ENCODE measurements at places on chromosomes 2 and 18.

DNA sequence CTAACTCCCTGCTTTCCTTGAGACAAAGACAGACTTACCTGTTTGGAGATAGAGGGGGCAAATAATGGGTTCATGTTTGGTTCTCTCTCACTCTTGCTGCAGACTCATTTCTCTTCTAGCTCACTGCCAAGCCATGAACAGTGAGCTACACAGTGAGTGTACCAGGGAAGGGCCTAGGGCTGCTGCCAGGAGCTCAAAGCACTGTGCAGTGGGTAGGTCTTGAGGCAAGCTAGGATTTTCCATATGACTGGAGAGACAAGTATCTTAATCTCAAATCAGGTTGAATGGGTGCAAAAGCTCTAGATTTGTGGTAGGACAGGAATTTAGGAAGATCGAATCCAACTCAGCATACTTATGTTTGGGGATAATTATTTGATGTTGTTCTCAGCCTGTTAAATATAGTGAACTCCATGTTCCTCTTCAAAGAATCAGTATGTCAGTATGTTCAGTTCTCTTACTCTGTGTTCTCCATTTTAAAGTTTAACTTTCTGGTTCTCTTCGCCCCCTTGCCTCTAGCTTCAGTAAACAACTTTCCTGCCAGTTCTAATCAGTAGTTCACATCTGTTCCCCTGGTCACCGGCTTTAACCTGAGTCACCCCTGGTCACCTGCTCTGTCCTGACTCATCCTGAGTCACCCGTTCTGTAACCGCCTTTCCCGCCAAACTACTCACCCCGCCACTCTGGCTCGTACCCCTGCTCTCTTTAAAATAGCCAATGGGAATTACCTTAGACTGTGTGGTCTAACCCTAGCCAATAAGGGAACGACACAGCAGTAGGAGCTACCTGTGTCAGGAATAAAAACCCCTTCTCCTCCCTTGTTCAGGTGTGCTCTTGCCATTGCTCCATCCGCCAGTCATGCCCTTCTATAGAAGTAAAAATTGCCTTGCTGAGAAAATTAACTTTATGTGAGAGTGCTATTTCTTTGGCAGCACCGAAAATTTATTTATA is 21.9 kb downstream of the SLC25A52 start:
- DNase-seq: no peak
- peaks cover 5% of the 10 kb centered on the region for H3K27me3 ChIP-seq
- no peaks in the 10 kb centered on the region for H3K4me1 ChIP-seq
- H3K27ac ChIP-seq: no peak overlapping the region
- no peak overlapping the region for H3K4me3 ChIP-seq

DNA sequence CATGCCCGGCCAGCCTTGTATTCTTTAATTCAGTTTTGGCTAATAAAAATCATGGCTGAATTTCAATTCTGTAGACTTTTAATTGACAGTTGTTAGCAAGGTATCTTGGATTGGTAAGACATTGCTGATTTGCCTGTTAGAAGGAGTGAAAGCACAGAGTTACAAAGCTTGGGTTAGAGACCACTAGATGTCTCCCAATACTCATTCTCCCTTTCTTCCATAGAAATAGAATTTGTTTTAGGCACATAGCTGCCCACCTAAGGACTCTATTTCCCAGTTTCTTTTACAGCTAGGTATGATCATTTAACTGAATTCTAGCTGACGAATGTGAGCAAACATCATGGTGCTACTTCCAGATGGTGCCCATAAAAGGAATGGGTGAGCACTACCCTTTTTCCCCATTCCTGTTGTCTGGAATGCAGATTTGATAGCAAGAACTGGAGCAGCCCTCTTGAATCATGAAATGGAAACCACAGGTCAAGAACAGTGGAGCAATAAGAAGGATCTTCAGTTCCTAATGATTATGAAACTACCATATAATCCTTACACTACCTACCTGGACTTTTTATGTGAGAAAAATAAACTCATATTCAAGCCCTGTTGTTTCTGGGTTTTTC is 17.5 kb downstream of the PECR start:
- H3K4me1 ChIP-seq: peaks cover 13% of the 10 kb centered on the region
- no peaks in the 10 kb centered on the region for H3K27me3 ChIP-seq
- peaks cover 29% of the 10 kb centered on the region for H3K36me3 ChIP-seq
- DNase-seq: no peak
- H3K4me3 ChIP-seq: no peak overlapping the region

- H3K4me1 ChIP-seq: peaks cover 4% of the 10 kb centered on the region
- DNase-seq: no peak
- no peak overlapping the region for H3K27ac ChIP-seq
- peaks cover 67% of the 10 kb centered on the region for H3K36me3 ChIP-seq
- H3K27me3 ChIP-seq: no peaks in the 10 kb centered on the region
- H3K4me3 ChIP-seq: no peak overlapping the region
Measured at GRCh38 chr18:23524213-23524707, 20.9 kb downstream of the RMC1 start.

- no peak overlapping the region for H3K27ac ChIP-seq
- H3K27me3 ChIP-seq: no peaks in the 10 kb centered on the region
- H3K4me1 ChIP-seq: no peaks in the 10 kb centered on the region
- H3K4me3 ChIP-seq: no peak overlapping the region
Measured at GRCh38 chr2:153536115-153536514, 57.6 kb upstream of the RPRM start.

DNA sequence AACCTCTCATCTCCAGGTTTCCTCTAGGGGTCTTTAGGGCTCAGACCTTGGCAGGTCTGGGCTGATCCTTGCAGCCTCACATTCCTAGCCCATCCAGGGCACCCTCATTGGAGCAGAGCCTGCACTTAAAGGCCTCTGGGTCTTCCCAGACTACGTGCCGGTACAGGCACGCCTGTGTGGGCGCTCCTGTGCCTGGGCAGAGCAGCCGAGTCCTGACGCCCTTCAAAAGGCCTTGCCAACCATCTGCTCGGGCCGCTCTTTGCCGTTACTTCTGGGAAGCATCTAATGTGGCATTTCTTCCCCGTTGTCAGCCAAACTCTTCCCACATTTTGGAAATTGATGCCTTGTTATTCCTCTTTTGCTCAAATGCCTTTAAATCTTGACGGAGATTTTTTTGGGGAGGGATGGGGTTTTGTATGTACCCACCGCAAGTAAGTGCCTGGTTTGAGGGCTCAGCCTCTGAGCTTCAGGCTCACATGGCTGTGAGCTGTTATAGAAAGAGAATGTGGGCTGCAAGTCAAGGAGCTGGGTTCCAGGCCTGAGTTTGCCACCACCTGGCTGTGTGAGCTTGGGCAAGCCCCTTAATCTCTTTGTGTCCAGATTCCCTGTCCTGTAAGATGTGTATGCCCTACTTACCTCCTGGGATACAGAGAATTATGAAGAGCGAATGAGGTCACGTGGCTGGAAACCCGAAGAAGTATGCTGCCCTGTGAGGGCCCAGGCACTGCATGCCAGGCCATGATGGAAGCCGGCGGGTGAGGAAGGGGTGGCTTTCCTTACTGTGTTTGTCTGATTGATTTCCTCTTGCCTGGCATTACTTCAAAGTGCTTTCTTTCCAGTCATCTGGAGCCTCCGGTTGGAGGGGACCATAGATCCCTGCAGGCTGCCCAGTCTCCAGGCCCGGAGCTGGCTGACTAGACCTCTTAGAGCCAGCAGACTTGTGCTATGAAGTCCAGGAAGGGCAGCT is 20.6 kb downstream of the EHD3 start:
- DNase-seq: no peak
- no peak overlapping the region for H3K27ac ChIP-seq
- no peaks in the 10 kb centered on the region for H3K4me1 ChIP-seq
- H3K27me3 ChIP-seq: no peaks in the 10 kb centered on the region

DNA sequence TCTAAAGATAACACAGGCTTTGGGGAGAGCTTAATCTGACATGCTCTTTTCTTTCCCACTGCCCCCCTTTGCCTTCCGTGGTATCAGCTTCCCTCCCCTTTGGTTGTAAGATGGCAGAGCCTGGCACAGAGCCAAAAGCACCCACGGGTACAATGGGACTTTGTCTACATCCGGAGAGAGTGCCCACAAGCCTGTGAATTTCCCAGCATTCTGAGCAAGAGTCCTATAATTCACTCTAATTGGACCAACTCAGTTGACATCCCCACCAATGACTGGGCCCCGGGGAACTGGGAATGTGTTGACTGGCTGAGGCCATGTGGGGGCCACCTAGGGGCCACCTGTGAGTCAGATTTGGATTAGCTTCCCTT is 20.1 kb upstream of the C2orf72 start:
- H3K27ac ChIP-seq: no peak overlapping the region
- H3K27me3 ChIP-seq: peaks cover 24% of the 10 kb centered on the region
- no peak overlapping the region for H3K4me3 ChIP-seq
- H3K36me3 ChIP-seq: no peaks in the 10 kb centered on the region
- DNase-seq: no peak

- H3K4me1 ChIP-seq: no peaks in the 10 kb centered on the region
- no peak overlapping the region for H3K27ac ChIP-seq
- no peaks in the 10 kb centered on the region for H3K36me3 ChIP-seq
- no peak overlapping the region for H3K4me3 ChIP-seq
Measured at GRCh38 chr18:24683925-24684324, 223.5 kb downstream of the HRH4 start.

DNA sequence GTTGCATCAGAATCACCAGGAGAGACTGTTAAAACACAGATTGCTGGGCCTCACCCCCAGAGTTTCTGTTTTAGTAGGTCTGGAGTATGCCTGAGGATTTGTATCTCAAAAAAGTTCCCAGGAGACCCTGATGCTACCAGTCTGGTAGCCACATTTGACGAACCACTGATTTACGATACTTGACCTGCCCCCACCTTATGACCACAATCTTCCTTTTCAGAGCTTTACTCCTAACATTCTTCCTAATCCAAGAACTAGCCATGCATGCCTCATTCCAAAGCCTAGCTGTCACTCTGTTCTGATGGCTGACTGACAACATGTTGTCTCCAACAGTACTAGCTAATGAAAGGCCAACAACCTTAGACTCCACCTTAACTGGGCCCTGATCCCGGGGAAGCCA is 191.4 kb downstream of the MBD2 start:
- H3K4me3 ChIP-seq: no peak overlapping the region
- peaks cover 6% of the 10 kb centered on the region for H3K27me3 ChIP-seq
- no peaks in the 10 kb centered on the region for H3K36me3 ChIP-seq
- no peak for DNase-seq
- H3K27ac ChIP-seq: no peak overlapping the region

- no peak overlapping the region for H3K27ac ChIP-seq
- H3K36me3 ChIP-seq: no peaks in the 10 kb centered on the region
- peaks cover 4% of the 10 kb centered on the region for H3K27me3 ChIP-seq
- no peaks in the 10 kb centered on the region for H3K4me1 ChIP-seq
- no peak for DNase-seq
Measured at GRCh38 chr2:238728330-238729260, 119.3 kb upstream of the TWIST2 start.

DNA sequence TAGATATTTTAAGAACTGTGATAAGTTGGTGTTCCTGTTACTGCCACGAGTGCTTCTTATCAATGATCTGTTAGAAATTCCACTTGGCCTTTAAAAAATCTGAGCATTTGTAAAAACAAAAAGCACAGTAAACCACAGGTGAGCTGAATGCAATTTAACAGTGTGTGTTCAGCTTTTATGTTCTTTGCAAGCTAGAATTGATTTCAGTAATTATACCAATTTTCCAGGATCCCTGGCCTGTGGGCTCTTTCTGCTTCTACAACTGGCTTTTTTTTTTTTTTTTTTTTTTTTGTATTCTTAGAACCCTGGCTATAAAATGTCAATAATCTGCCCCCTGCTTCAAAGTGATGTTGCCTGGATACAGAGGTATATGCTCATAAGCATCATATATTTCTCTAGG is 548.5 kb upstream of the SLC8A1 start:
- no peak for DNase-seq
- H3K27ac ChIP-seq: no peak overlapping the region
- H3K27me3 ChIP-seq: no peaks in the 10 kb centered on the region
- no peak overlapping the region for H3K4me3 ChIP-seq

DNA sequence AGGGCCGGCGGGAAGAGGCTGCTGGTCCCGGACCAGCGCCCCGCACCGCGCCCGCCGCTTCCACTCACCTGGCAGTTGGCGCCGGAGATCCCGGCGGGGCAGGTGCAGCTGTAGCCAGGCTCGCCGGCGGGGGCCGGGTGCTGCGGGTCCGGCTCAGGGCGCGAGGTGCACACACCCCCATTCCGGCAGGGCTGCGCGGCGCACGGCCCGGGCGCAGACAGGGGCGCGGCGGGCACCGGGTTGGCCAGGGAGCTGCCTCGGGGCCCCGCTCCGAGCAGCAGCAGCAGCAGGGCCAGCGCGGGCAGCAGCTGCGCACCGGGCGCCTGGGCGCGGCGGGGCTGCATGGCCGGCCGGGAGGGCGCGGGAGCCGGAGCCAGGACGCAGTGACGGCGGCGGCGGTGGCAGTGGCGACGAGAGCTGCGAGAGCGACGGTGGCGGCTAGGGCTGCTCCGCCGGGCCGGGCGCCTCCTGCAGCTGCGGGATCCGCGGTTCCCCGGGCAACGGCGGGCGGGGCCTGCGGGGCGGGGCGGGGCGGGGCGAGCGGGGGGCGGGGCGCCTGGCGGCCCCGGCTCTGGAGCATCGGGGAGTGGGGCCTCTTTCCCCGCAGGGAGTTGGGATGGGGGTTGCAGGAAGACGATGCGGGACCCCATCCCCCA is at the start of gene DNER:
TSS of gene DNER (minus strand) at position 476 of the 656 bp plus-strand sequence. CDS start at position 344, 132 bp downstream.
- peaks cover 11% of the 10 kb centered on the region for H3K4me1 ChIP-seq
- H3K4me3 ChIP-seq: peak within 1 kb of the TSS; percentile 30
- H3K27ac ChIP-seq: no peak within 1 kb of the TSS
- H3K27me3 ChIP-seq: peaks cover 77% of the 10 kb centered on the region
- DNase-seq: peak; percentile 59

- DNase-seq: no peak
- no peak overlapping the region for H3K27ac ChIP-seq
- peaks cover 11% of the 10 kb centered on the region for H3K4me1 ChIP-seq
- H3K27me3 ChIP-seq: peaks cover 2% of the 10 kb centered on the region
Measured at GRCh38 chr2:85175369-85176299, 42.4 kb downstream of the TCF7L1 start.

DNA sequence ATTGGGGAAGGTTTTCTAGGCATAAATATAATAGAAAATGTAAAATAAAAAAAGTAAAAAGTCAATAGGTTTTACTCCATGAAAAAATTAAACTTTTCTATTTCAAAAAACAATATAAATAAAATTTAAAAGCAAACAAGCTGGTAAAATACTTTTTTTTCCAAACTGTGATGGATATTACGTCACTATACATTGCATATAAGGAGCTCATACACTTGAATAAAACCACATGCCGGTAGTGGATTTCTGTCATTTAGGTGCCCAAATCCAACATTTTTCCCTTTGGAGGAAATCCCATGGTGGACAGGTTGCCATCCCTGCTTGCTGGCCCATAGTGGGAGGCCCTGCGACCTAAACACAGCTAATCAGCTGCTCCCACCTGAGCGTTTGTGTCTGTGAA is 289.4 kb upstream of the HNRNPA3 start:
- no peak for DNase-seq
- H3K4me3 ChIP-seq: no peak overlapping the region
- H3K27me3 ChIP-seq: peaks cover 2% of the 10 kb centered on the region
- H3K27ac ChIP-seq: no peak overlapping the region
- no peaks in the 10 kb centered on the region for H3K4me1 ChIP-seq
- H3K36me3 ChIP-seq: no peaks in the 10 kb centered on the region

Measured in activated CD4-positive, alpha-beta T cell treated with anti-CD3 and anti-CD28 coated beads, Interleukin-2, amount 10 ng/mL, durations not matched to agents 7 days and 5 days (primary cell).